ENCODE measurements at places on chromosomes 4 and X.

DNA sequence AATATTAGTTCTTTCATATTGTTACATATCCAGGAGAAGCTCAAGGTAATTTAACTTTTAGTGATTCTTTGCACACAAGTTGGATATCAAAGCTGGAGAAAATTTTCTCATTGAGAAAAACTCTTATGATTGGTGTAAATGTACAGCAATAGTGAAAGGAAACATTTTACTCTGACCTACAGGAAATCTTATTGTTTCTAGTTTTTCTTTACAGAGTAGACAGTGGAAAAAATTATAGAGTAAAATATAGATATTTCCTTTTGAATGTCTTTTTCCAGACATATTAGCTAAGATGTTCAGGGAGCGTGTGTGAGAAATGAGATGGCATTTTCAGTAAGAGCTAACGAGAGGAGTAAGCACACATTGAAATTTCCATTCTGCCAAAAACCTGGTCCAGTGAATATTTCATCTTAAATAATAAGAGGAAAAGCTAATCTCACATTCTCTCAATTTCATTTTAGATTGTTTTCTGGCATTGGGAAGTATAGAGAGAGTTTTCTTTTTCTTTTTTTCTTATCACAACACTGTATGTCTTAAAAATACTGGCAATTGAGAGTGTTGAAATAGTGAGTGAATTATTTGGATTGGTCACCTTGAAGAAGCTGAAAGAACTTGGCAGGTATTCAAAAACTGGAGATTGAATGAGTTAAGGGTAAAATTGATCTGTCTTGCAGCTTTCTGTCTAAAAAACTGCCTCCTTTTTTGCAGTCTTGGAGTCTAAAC lies 15.6 kb upstream of the ATP8A1 start:
- no peak for DNase-seq

DNA sequence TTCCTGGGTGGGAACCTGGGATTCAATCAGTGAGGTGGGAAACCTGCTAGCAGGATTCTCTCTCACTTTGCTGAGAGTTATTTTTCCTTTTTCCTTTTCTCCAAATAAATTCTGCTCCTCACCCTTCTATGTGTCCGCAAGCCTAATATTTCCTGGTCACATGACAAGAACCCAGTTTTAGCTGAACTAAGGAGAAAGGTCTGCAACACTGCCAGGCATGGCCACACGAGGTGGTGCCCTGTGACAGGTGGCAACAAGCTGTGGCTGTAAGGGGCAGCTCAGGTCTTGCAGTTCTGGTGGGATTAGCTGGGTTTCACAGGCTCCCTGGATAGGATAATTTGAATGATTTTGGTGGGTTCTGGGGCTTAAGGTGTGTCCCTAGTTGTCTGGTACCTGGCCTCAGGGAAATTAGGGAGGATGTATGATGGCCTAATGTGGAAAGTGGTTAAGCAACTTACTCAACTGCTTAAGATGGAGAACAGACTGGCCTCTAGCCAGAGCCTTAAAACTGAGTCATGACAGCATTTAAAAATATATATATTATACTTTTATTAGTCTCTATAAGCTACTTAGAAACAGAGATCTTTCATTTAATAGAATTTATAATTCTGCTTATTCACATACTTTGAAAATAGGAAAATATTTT lies 215.0 kb downstream of the IL15 start:
- DNase-seq: no peak

GRCh38 chr4:5166377-5166776 lies 115.1 kb downstream of the STK32B start:
- DNase-seq: no peak

DNA sequence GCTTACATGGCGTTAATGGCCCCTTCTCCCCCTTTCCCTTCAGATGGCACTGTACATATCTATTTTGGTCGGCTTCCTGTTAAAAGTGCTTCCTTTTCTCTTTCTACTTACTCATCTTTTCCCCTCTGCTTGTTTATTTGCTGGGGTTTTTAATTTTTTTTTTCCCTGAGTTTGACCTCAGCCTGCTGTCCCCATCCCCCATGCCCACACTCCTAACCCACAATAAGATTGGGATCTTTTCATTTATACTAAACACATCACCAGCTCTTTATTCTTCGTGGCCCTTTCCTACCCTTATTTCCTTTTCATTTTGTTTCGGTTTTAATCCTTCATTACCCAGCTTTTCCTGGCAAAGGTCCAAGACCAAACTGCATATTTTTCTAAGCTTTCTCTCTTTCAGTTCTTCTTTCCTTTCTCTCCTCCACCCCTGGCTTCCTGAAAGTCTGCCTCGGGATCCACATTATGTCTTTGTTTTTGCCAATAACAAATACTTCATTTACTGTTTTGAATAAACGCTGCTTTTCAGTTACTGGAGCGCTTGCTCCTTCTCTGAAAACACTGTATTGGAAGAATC lies 152.0 kb upstream of the USP9X start:
- DNase-seq: peak; percentile 13

DNA sequence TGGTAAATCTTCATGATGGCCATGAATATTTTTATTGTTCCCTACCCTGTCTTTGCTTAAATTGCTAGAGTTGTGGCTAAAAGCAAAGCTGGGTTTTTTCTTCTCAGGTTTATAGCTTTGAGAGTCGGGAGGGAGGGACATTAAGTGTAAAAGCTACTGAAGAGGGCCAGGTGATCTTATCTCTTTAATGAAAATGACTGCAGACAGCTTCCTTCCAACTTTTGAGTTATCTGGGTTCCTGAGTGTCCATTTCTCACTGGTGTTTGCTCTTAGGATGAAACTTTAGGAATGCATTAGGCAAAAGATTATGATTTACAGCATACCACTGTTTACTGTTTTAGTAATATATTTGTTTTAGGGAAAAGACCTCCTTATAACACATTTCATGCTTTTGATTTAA lies 187.7 kb downstream of the SHROOM3 start:
- DNase-seq: no peak

DNA sequence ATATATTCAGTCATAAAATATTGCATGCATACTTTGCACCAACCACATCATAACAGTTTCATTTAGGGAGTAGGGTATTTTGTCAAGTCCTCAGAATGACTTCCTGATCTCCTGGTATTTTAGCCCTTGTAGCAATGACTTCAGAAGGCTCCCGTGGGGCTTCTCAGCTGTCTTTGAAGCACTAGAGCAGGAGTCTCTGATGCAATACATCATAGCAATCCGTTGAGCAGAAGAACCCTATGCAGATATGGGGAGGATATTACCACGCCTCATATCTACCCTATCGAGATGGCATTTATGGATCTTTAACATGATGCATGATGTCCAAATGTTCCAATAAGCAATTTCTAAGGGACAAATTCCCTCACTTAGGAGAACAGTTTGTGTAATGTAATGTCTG lies 373.7 kb upstream of the FTHL17 start:
- DNase-seq: no peak

DNA sequence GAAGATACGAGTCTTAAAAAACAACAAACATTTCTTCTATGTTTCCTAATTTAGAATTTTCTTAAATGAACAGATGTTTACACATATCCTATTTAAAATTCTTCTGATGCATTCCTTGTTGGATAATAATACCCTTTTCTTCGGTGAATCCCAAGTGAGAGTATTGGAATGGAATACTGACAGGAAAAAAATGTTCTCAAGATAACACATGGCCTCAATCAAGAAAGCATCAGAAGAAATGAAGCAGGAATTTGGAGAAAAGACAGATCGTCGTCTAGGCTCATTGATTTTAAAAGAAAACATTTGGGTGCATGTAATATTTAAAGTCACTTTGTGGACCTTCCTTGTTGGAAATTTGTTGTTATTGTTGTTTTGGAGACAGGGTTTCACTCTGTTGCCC lies 196.9 kb upstream of the ANK2 start:
- no peak for DNase-seq

DNA sequence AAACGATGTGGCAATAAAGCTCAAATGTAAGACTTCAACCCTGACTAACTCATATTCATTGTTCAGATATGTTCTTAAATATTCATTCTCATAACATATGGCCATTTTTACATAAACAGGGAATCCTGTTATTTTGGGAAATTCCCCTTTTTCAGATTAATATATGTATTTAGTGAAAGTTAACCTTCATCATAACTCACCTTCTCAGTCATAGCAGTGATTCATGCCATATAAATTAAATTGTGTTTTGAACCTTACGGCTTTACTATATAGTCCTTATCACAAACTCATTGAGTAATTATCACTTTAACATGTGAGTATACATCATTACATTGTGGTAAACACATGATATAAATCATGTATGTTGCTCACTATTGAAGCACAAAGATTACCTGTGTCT lies 392.5 kb upstream of the TRAM1L1 start:
- DNase-seq: no peak

GRCh38 chr4:1402516-1403091 lies 3.6 kb downstream of the NKX1-1 start:
- no peak for DNase-seq

GRCh38 chr4:86660401-86660800 lies 66.3 kb downstream of the PTPN13 start:
- DNase-seq: no peak

DNA sequence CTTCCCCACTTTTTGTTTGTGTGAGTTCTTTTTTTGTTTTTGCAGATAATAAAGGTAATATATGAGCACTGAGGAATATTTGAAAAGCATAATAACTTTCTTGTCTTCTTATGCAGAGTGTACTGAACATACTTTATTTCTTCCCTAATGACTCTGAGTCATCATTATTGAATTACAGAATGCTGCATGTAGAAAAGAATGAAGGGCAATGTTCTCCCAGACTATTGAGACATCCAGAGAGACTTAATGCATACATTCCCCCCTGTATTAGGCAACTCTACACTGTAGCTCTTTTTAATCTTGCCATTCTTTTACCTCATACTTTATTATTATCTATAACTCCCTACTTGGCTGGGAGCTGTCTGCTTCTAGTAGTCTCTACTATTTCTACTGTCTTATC lies 240.5 kb upstream of the ANKRD50 start:
- no peak for DNase-seq

DNA sequence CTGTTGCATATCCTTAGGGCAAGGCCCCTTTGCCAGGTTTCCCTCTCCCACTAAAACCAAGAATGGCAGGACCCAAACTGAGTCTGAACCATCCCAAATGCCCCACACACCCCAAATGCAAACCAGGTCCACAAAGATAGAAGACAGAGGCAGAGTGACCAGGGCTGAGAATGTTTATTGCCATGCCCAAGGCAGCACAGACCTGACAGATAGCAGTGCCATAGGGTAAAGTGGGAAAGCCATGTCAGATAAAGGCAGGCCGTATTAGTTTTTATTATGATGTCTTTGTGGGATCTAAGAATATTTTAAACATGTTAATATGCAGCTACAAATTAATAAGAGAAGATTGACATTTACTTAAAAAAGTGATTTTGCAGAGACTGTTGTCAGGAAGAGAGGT lies 29.6 kb upstream of the MND1 start:
- DNase-seq: no peak

Data from NCI-H1694 treated with DMSO at 0.1 percent for 48 hours (cell line).